ENCODE measurements at places on chromosomes 7 and 10.

DNA sequence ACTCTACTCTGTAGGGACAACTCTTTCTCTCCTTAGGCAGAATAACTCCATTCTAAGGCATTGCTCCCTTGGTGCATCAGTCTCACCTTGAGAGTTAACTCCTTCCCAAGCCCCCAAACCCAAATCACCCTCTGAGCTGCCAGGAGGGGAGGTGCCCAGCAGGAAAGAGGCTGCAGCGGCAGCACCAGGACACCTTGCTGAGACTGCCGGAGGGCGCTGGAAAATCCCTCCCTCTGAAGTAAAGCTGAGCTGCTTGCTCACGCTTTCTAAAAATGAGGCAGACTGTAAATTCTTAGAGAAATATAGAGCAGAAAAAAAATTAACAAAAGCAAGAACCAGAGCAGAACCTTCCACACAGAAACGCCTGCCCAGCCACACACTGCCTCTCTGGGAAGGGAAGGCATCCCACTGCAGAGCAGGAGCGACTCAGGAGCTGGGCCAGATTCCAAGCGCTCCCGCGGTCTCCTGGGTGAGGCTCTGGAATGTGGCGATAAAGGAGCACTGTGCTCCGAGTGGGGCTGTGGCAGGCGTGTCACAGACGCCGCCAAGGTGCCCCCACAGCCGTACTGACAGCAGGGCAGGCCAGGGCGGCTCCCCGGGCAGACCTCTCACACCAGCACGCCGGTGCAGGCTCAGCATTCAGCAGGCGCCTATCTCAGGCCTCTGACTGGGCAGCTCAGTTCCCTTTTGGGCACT, 202.1 kb downstream of the TNS3 start:
- DNase-seq = no peak

DNA sequence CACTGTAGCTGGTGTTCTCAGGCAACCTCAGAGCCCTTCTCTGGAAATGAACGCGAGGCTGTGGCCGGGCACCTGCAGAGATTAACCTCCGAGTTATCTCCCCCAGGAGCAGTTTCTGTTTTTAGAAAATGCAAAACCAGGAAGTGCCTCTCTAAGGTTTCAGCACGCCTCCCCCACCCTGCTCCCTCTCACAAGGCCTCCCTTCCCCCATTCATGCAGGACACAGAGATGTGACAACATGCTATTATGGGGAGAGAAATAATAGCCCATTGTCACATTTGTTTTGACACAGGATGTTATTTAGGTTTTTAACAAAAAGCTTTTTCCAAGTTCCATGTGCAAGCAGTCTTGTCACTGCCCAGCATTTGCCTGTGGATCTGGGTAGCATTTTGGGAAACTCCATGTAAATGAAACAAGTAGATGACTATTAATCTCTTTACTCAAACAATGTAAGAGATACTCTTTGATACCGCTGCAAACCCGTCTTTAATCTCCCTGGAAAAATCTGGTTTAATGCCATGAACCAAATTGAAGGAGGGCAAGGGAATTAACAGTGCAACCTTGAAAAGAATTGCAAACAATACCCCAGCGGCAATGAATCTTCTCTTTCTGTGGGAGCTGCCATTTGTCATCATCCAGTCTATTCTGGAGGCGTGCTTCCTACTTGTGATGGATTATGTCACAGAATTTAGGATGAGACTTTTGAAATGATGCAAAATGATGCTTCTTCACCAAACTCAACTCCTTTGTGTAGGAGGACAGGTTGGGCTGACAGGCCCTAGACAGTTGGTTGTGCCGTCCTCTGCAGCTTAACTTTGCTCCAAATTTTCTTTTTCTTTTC, 86.5 kb upstream of the NMT2 start:
- no peak for DNase-seq

- no peak for DNase-seq
Measured at GRCh38 chr7:139900326-139900725, 71.3 kb downstream of the TBXAS1 start.

- DNase-seq = no peak
Measured at GRCh38 chr7:156764016-156764669, 123.6 kb downstream of the RNF32 start.

- no peak for DNase-seq
Measured at GRCh38 chr10:128185627-128186026, 59.4 kb upstream of the MKI67 start.

Measured in B cell (primary cell).